ENCODE measurements at places on chromosomes 1 and 21.

GRCh38 chr1:56490619-56491018, 88.7 kb downstream of the PLPP3 start:
- DNase-seq = no peak

GRCh38 chr1:235632506-235633401, 16.8 kb downstream of the GNG4 start:
- DNase-seq = no peak

DNA sequence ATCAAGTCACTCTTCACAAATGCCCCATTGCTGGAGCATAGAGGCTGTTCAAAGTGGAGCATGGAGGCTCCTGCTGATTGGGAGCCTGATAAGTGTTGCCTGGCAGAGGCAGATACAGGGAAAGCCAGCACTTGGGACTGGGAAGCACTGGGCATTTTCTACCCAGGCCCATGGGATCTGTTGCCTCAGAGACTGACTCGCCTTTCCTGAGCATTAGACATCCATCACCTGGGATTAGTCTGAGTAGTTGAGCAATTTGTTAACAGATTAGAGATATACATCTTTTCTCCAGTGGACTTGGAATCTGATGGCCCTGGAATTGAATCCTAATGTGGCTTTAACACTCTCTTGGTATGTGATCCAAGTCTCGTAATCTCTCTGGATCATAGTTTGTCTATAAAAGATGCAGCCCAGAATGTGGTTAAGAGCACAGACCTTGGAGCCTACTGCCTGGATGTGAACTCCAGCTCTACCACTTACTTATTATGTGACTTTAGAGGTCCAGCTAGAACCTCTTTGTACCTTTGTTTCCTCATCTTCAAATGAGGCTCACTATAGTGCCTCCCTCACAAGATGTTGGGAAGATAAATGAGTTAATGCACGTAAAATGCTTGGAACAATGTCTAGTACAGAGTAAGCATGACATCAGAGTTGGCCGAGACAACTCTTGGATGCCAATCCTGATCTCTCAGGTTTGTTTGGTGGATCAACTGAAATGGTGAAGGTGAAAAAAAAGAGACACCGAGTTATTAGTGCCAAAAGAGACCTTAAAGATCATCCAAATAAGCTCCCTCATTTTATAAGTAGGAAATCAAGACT, 38.3 kb upstream of the NRDC start:
- DNase-seq = no peak

GRCh38 chr21:16572032-16572431, 842.2 kb downstream of the USP25 start:
- DNase-seq = no peak

- DNase-seq = peak; percentile 79
These were observed 587.9 kb downstream of the ADGRL2 start for GRCh38 chr1:82388679-82389078.

GRCh38 chr1:222792744-222793143, 22.1 kb upstream of the DISP1 start:
- DNase-seq = peak; percentile 27

Data from DMS79 treated with DMSO at 0.1 percent for 48 hours (cell line).